ENCODE measurements at places on chromosomes 2 and 18.

- no peak for DNase-seq
Measured at GRCh38 chr2:54290356-54291025, 34.5 kb upstream of the TSPYL6 start.

DNA sequence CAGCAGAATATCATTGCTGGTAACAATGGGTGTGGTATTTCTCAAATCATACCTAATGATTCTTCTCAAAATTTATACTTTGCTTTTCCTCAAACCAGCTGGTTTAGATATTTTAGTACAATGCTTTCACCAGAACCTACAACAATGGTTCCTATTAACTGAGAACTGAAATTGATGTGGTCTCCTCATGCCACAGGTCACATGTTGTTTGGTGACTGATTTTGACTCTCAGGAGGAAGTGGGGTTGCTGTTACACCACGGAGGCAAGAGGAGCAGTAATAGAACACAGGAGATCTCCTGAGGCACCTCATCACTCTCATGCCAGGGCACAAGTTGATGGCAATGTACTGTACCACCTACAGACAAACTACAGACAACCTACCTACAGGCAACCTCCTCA is 3.0 kb upstream of the CEP68 start:
- DNase-seq = no peak

DNA sequence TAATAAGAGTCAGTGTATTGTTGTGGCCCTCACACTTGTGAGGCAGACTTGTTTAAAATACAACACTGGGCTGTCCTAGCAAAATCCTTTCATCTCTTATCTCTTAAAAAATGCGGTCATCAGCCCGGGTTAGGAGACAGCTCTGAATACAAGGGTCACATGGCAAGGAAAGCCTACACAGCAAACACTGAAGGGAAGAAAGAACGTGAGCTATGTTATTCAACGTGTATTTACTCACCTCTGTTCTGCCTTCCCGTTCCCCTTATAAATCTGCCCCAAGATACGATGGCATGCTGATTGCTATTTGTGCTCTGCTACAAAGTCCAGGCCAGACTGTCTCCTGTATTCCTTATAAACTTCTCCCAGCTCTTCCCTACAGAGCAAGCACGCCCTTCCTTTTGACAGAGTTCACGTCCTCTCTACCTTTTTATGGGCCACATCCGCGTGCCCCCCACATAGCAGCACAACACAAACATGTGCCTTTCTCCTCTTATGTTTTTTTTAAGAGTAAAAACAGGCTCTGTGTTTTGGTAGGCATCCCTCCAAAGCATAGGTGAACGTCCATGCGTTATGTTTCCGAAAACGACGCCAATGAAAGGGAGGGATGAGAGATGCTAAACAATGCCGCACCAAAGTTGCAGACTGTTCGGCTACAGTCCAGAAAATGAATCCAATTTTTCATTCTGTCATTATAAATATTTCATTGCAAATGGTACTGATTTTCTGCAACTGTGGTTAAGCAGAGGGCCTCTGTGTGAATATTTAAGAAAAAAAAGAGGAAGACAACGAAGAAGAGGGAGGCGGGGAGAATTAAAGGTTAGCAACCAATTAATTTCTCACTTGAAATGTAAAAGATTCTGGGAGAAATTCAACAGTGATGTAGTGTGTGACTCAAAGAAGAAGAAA is 274.7 kb downstream of the ZNF521 start:
- DNase-seq = no peak

DNA sequence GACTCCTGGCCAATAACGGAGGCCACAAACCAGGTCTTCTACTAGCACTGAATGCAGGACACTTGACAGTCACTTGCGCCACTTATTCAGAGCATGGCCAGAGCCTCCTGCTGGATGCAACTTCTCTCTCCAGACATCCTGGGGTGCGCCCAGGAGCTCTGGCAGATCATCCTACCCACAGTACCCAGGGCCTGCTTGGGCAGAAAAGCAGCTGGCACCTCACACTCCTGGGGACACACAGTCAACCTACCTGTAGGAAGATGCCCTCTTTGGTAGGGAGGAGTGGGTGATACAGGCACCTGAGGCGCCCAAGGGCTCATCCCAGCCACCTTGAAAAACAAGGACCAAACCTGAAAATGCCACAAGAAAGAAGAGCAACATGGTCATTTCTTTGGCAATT is 13.3 kb downstream of the GALNT14 start:
- no peak for DNase-seq

DNA sequence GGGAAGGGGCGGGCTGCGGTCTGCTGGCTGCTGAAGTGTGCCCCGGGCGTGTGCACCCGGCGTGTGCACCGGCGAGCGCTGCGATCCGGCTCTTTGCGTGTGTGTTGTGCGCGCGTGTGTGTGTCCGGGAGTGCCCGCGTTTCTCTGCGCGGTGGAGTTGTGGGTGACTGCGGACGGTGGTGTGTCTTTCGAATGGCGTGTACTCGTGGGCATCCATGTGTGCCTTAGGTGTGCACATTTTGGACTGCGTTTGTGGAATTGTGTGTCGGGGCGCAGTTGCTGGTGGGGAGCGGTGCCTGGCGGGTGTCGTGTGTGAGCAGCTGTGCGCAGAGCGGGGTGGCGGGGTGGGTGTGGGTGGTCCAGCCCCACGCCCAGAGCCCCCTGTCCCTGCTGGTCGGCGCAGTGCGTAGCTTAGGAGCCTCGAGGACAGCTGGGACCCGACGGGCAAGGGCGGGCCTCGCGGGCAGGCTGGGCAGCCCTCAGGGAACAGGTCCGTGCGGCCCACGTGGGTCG is 533 bp downstream of the HPCAL1 start:
- no peak for DNase-seq

- DNase-seq = no peak
Measured at GRCh38 chr2:159013103-159013502, 44.7 kb downstream of the TANC1 start.

- no peak for DNase-seq
Measured at GRCh38 chr2:38375696-38376345, 1.3 kb downstream of the ATL2 start.

- DNase-seq = no peak
Measured at GRCh38 chr2:152114366-152114765, 15.5 kb upstream of the CACNB4 start.

DNA sequence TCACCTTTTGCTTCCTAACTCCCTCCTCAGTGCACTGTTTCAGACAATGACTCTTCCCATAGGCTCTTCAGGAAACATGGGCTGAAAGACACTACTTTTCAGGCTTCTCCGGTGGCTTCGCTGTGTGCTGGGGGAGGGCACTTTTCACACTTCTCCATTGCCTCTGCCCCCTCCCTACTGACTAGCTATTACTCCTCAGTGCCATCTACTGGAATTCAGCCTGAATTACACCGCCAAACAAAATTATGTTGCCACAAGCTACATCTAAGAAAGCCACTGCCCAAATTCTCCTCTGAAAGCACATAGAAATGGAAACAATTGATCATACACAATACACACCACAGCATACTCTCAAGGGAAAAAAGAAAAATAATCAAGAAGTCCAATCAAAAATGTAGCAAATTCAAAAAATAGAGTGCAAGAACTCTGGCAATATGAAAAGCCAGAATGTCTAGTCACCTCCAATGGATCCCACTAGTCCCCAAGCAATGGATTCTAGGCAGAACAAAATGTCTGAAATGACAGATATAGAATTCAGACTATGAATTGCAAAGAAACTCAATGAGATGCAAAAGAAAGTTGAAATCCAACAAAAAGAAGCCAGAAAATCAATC is 1139.4 kb upstream of the GYPC start:
- DNase-seq = no peak

- DNase-seq = no peak
Measured at GRCh38 chr2:151857650-151858049, 29.4 kb upstream of the ARL5A start.

DNA sequence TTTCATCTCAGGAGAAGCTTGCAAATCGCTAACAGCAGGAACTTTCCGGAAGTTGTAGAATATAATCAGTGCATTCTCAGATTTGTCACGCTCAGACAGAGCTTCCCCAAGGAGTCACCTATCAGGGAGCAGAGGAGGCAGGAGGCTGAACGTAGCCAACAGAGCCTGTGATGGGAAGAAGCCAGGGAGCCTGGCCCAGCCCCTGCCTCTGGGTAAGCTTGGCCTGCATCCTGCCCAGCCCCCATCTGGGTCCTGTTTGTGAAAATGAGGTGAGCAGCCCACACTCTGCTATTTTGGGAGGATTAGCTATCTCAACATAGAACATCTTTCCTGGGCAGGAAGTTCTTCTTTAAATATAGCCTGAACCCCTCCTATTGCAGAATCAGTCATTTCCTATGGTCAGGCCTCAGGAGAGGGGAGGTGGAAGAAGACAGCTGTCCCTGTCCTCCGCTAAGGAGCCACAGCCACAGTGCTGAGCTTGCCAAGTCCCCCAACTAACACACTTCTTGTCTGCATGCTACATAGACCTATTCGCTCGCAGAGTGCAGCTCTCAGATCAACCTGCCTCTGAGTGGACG is 19.2 kb upstream of the PKDCC start:
- DNase-seq = no peak

- no peak for DNase-seq
Measured at GRCh38 chr2:120388222-120389035, 42.5 kb downstream of the INHBB start.

- DNase-seq = no peak
Measured at GRCh38 chr2:99561804-99562203, 72.0 kb upstream of the REV1 start.

DNA sequence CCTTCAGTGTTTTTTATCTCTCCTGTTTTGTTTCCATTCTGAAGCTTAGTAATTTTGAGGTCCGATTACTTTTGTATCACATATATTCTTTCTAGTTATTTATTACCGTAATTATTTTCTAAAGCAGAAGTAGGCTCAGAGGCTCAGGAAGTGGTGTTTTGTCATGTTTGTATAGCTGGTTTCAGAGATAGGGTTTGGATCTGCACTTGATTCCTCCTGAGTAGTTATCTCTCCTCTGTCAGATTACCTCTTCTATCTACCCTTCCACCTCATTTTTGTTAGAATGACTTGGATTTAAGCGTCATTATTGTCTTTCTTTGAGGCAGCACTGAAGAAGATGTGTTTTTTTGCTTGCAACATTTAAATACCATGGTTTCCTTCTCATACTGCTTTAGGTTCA is 95.4 kb downstream of the MTA3 start:
- DNase-seq = no peak

DNA sequence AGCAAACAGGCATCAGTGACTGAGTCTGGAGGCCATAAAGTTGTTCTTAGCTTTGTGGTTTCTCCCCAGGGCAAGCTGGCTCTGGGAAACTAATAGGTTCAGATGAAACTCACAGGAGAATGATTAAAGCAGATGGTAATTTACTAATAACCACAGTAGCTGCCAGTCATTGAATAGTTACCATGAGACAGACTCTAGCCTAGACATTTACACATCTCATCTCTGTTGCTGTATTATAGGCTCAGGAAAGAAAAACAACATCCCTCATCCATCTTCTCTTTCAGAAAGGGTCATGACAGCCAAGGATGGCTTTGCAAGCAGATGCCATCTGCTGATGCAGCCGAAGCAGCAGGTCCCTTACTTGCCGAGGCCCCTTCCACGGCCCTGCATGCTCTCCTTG is 314.0 kb upstream of the ID2 start:
- no peak for DNase-seq

DNA sequence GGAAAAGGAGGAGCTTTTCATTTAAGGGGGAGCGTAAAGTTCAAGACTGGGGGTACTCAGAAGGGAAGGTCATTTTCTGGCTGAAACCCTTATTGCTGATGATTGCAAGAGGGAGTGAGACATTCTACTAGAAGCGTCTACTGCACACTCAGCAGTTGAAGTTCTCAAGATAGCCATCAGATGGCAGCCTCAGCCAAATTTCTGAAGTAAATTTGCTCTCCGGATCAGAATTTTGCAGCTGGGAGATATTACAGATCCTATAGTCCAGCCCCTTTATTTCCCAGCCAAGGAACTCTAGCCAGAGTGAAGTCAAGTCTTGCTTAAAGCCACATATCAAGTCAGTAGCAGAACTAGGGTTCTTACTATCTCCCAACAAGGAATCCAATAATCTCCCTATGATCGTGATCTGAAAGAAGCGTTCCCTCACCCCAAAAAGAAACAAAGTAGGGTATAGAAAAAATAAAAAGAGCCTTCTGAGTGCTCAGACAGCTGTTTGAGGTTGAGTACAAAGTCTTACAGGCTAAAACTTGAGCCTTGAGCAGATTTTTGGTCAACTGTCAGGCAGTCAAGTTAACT is 24.0 kb downstream of the RAX start:
- DNase-seq = peak; percentile 38

GRCh38 chr2:9326975-9327374 is 96.4 kb downstream of the ITGB1BP1 start:
- DNase-seq = no peak

- DNase-seq = no peak
Measured at GRCh38 chr2:241641631-241642030, 4.1 kb downstream of the ATG4B start.

DNA sequence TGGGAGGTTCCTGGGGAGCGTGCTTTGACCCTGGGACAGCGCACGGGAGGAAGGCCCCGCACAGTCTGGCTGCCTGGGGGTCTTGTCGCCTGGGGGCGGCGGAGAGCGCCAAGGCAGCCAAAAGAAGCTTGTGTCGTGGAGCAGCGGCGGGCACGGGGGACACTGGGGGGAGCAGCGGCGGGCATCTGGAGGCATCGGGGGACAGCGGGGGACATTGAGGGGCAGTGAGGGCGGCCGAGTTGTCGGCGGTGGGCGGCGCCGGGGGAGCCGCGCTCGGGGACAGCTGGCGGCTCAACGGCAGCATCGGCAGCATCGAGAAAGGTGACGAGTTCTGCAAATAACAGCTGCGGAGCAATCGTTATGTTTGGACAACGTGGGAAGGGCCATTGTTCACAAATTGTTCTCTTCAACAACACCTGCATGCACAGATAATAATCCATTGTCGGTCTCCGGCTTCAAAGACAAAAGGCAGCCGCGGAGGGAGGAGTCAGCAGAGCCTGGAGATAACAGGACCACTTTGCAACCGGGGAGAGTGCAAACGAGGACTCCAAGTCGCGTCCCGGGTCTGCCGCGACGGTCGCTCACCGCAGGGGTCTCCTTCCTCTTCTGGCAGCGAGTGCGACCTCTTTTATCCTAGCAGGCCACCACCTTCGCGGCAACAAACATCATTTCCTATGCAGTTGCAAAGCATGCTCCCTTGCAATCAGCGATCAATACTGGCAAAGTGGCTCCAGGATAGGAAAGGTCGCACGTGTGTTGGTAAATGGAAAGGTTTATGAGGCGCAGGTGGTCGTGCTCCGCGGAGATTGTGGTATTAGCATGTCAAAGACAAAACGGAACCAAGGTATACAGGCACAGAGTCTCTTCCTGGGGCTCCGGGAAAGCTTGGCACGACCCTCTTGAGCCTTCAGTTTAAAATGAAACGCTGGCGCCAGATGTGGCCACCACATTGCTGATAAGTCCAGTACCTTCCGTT is 132.3 kb upstream of the DLX2 start:
- no peak for DNase-seq

DNA sequence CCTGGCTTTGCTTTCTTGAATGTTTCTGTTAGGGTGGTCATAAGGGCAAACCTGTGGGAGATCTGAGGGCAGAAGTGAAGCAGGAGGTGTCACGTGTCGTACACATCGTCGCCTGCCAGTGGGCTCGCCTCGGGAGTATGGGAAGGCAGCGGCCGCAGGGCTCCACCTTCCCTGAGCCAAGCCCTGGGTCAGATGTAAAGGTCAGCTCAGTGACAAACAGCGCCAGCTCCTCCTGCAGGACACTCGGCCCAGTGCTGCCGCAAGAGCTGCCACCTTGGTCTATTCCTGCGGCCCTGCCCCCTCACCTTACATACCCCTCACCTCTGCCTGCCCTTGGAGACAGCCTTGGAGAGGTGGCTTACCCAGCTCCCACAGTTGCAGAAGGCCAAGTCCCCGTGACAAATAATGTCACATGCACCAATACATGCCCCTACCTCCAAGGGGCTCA is 64.2 kb downstream of the PSMG2 start:
- DNase-seq = no peak

GRCh38 chr2:56018267-56018666 is 94.7 kb upstream of the EFEMP1 start:
- no peak for DNase-seq

All from HS-5 (cell line).